GM23248 (cell line): ENCODE measurements at places on chromosomes 11 and 22. TPM values are rescaled to one million over a fixed set of nuclear protein-coding genes. Genes with fewer than 3 reads are reported as not detected.

DNA sequence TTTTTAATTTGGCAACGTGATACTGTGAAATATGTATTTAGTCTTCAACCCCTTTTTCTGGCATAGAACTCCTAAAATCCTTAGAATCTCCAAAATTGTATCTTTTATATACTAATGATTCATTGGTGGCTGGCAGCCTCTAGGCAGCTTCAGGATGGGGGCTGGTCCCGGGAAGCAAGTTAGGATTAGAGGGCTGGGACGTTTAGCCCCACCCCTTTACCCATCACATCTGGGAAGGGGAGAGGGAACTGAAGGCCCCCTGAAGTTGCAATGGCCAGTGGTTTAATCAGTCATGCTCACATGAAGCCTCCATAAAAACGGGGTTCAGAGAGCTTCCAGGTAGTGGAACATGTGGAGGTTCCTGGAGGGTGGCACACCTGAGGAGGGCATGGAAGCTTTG, 7.1 kb downstream of the IL17RA start:
- no peak for DNase-seq

DNA sequence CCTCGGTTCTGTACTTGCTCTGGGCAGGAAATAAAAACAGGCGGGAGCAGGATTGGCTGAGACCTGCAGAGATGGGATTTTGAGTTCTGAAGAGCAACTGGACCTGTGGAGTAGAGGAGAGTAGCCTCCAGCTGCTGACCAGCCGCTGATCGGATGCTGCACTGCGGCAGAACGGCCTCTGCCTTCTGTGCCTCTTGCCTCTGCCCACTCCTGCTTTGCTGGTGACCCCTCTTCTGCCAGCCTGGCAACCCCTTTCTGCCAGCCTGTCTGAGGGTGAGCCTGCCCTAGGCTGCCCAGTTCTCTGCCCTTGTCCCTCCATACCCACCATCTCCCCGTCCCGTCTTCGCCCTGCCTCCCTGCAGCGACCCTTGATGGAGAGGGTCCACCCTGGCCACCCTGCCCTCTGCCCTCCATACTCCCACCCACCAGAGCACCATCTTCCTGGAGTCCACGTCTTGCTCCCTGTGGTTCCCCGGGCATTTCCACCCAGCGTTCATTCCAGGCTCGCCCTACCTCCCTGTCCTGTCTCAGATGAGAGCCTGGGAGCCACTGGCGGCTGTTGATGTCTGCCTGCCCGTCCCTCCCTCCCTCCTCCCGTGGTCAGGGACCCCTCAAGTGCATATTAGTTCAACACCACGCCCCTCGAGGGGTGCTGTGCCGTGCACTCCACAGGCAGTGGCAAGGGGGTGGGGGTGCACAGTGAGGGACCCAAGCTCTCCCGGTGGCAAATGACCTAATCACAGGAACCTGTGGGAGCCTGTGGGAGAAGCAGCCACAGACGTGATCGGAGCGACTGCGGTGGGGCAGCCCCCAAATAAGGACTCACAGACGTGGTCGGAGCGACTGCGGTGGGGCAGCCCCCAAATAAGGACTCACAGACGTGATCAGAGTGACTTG, 863.3 kb downstream of the TBC1D22A start:
- DNase-seq: no peak

DNA sequence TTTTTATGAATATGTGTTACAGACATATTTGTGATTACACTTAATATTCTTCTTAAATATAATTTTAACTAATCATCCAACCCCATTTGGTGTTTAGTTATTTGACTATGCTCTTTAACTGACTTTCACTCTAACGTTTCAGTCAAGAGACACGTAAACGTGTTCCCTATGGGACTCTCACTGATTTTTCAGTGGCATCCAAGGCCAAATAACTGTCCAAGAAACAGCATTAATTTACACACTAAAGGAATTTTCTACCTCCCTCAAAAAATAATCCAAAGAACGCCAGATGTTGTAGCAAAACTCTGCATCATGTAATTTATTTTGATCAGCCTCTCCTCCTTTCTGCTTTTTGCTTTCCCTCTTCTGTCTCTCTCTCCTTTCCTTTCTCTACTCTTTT, 44.0 kb upstream of the NOX4 start:
- no peak for DNase-seq

Gene KIRREL3
- total RNA-seq: 31.1 and 35.6 TPM in 2 replicates

Gene KCNC1
- not detected in 2 replicates for total RNA-seq

Gene WT1
- total RNA-seq: not detected in 2 replicates

Gene OR10V1
- not detected in 2 replicates for total RNA-seq
